Left ventricle myocardium inferior (tissue), 1 donor: ENCODE measurements at places on chromosomes 6 and 20.

GRCh38 chr6:56361812-56362211 lies 114.4 kb upstream of the COL21A1 start:
- DNase-seq, result no peak

DNA sequence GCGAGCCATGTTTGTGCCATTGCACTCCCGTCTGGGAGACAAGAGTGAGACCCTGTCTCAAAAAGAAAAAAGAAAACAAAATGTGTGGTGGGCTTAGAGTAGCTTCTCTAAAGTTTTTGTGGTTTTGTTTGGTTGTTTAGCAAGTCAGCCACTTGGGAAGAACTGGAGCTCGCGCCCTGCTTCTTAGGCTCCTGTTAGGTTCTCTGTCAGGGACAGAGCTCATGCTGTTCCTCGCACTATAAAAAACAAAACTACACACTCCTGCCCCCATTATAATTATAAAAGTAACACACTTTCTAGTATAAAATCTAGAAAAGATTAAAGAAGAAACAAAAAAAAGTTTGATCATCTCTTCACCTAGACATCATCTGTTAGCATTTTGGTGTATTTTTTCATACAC lies 33.0 kb downstream of the GMPR start:
- no peak for DNase-seq

DNA sequence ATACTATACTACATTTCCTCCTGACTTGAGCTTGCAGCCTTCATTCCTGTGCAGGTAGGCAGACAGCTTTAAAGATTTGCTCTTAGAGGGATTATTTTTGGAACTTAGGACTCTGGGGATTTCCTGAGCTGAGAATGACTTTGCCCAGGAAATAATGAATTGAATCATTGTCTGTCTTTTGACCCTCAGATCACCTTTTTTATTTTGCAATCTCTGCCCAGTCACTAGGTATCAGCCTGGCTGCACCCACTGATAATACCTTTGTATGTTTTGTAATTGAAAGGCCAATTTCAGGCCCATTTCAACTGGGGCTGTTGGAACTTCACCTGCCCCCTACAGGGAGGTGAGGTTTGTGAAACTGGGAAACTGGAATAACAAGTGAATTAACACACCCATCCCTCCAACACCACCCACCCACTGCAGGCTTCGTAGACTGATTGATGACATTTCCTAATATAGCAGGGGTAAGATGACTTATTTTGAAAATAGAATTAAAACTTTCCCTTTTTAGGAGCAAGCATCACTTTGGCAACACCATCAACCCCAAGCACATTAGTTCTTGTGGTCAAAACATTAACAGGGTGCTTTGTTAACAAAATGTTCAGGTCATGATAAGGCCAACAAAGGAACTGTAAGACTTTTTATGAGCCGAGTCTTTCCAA lies 157.1 kb upstream of the CENPW start:
- no peak for DNase-seq

- DNase-seq, result no peak
Measured at GRCh38 chr6:162068340-162068739, 659.2 kb downstream of the PRKN start.

GRCh38 chr6:118580585-118581419 lies 32.7 kb downstream of the PLN start:
- no peak for DNase-seq
